Right ventricle myocardium inferior (tissue), 1 donor: ENCODE measurements at places on chromosomes 16 and 17. TPM values are rescaled to one million over a fixed set of nuclear protein-coding genes. Genes with fewer than 3 reads are reported as not detected.
A peak's percentile ranks its signal among the peaks of the same experiment; 100 is the strongest.

GRCh38 chr17:60902399-60902798, 224.7 kb downstream of the BCAS3 start:
- no peak for DNase-seq

CD300LG gene
- total RNA-seq = 16.6 TPM

AOC2 gene
- total RNA-seq = 0.43 TPM

TSNAXIP1 gene
- total RNA-seq = 0.41 TPM

MXRA7 gene
- 375 TPM for total RNA-seq

DNA sequence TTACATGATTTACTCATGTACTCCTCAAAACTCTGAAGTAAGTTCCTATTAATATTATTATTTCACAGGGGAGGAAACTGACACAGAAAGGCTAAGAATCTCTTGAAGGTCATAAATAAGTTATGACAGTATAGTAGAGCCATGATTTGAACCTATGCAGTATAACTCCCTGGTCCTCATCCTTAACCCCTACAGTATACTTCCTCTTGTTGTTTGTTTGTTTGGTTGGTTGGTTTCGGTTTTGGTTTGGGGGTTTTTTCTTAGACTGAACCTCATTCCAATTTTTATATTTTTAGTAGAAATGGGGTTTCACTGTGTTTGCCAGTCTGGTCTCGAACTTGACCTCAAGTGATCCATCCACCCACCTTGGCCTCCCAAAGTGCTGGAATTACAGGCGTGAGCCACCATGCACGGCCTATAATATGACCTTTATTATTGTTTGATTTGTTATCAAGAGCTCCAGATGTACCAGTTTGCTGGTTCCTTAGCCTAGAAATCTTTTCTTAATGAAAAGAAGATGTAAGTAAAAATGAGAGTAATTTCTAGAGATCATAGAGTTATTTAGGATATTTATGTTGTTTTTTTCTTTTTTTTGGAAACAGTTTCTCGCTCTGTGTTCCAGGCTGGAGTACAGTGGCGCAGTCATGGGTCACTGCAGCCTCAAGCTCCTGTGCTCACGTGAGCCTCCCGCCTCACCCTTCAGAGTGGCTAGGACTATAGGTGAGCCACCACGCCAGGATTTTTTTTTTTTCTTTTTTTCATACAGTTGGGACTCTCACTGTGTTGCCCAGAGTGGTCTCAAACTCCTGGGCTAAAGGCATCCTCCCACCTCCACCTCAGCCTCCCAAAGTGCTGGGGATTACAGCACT, 4.8 kb downstream of the PRR11 start:
- no peak for DNase-seq

DNA sequence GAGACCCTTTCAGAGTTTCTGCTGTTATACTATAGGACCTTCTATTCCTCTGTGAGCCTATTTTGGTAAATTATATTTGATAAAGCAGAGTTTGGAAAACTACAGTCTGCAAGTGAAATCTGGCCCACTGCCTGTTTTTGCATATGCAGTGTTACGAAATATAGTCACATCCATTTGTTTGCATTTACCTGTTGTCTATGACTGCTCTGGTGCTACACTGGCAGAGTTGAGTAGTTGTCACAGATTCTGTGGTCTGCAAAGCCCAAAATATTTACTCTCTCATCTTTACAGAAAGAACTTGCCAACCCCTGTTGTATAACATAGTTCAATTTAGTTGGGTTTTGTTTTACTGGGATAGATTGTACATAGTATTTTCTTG, 42.3 kb downstream of the TNRC6A start:
- no peak for DNase-seq

DNA sequence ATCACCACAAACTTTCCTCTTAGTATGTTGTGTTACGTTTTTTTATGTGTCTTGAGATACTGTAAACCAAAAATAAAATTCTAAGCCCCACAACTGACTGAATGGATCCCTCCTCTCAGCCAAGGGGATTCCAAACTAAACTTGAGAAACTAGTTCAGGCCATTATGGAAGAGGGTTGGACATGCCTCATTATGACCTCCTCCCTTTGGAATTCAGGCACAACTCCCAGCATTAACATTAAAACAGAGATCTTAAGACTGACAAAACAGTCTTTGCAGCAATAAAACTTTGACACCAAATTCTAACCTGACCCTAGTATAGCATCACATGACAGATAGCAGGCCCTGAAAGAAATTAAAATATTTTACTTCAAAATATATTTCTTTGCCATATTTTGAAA, 51.1 kb upstream of the SLC47A1 start:
- no peak for DNase-seq

MYH11 gene
- 17.9 TPM for total RNA-seq

DNA sequence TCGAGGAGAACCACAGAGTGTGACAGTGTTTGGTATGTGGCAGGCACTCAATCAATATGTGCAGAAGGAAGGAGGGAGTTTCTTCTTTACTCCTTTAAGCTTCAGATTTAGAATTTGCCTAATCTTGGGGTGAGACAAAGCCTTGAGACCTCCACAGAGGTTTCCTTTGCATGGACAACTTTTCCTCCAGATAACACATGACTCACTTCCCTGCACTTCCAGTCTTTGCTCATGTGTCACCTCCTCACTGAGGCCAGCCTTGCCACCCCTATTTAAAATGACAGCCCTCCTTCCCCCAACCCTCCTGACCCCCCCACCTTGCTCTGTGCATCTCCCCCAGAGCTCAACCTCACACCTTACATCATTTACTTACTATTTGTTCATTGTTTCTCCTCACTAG, 17.4 kb upstream of the NOS2 start:
- DNase-seq = no peak

DNA sequence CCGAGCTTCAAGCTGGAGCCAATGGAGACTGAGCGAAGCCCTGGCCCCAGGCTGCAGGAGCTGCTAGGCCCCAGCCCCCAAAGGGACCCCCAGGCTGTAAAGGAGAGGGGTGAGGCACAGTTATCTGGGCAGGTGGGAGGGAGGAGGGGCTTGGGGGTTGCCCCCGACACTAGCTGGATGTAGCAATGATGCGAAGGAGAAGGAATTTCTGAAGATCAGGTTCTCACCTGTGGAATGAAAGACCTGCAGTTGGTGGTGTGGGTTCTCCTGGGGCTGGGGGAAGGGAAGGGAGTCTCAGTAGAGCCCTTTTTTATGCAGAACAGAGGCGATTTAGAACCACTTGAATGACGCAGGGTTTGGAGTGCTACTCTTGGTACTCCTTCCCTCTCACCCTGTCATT, 1.8 kb downstream of the ZNF263 start:
- no peak for DNase-seq

RNF222 gene
- not detected for total RNA-seq

- DNase-seq = no peak
Observed at GRCh38 chr16:69553332-69553731, 12.4 kb upstream of the NFAT5 start.

SCARF1 gene
- 12.4 TPM for total RNA-seq

ADGRG1 gene
- total RNA-seq = 23.1 TPM

GRCh38 chr16:84048270-84048669, 5.7 kb upstream of the SLC38A8 start:
- DNase-seq = peak; percentile 34

KRT24 gene
- total RNA-seq = not detected

DNA sequence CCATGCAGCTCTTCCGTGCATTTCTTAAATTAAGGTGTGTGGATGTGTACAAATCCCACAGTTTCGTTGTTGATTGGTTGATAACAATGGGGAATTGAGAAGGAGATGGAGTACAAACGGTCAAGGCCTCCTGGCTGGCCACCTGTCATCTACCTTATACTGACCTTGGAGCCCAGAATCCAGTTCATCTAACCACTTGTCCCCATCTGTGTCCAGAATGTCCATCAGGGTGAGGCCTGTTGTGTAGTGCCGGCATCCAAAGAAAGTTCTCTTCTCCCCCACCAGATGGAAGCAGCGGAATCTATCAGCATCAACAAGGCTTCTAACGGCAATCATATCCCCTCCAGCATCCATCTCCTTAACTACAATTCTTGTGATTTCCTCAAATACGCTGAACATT, 1.5 kb downstream of the GSDMB start:
- no peak for DNase-seq

MYH2 gene
- total RNA-seq = not detected

DNA sequence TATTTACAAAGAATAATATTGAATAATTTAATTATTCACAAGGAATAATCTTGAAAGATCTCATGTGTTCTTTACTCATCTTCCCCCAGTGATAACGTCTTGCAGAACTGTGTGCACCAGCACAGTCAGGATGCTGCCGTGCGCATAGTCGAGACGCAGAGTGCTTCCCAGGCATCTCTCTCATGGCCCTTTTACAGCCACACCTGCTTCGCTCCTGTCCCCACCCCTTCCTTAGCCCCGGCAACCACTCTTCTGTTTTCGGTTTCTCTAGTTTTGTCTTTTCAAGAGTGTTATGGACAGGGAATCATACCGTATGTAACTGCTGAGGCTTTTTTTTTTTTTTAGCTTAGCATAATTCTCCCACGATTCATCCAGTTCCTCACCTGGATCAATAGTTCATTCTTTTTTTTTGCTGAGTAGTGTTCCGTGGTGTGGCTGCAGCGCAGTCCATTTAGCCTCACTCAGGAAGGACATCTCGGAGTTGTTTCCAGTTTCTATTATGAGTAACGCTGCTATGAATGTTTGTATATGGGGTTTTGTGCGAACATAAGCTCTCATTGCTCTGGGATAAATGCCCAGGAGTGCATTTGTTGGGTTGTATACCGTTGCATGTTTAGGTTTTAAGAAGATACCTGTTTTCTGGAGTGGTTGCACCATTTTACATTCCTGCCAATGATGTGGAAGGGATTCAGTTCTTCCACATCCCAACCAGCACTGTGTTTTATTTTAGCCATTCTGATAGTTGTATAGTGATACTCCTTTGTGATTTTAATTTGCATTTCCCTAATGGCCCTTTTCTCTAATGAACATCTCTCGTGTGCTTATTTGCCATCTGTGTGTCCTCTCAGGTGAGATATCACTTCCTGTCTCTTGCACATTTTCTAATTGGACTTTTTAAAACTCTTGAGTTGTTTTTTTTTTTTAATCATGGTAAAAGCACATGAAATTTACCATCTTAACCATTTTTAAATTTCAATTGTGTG, 47.6 kb downstream of the SEC14L1 start:
- no peak for DNase-seq

DNA sequence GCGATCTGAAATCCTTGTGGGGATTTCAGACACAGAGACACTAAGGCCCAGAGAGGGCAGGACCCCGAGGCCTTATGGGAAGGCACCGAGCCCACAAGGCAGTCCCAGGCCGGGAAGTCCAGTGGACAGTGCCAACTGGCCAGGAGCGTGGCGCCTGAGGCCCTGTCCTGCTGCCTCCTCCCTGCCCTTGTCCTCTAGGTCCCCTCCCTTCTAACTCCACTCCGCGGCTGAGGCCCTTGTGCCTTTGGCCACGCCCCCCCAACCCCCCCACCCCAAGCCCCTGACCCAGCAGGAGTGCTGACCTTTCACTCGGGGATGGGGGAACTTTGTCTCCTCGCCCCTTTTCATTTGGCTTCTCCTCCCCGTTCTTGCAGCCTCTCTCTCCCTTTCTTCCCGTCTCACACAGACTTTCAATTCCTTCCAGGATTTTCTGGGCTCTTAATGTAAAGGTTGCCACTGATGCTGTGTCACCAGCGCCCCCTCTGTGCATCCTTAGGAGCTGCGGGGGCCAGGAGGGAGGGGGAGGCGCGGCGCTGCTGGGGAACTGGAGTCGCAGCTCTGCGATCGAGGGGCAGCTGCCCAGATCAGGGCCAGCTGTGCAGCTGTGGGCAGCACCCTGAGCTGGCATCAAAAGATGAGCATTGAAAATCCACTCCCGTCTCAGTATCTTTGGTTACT, 29.1 kb downstream of the CRHR1 start:
- DNase-seq = no peak

DNA sequence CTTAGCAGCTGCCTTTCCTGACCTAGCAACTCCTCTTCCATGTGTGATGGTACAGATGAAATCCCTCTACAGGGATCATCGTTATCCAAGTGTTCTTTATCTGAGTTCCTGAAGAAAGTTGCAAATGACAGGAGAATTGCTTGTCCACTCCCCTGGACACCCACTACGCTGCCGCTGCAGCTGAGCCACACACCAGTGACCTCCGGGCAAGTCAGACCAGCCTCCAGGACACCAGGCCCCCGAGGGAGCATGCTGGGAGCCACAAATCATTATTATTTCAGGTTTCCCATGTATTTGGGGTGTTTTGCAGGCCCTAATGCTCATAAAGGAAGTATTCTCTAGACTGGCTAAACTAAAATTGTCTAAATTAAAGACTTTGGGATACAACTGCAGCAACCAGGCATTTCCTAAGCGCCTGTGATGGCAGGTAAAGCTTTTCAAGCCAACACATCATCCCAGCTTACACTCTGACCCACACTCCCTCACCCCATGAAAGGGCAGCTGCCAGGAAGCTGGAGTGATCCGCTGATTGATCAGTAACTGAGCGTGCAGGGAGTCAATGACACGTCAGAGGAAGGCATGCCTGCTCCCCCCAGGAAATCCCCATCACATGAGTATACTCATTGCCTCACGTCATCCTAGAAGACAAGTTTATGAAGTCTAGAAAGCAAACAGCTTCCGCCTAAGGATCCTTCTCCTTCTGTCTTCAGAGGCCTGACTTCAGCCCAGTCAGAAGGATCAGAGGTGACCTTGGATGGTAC, 14.4 kb downstream of the FA2H start:
- DNase-seq = no peak

DNA sequence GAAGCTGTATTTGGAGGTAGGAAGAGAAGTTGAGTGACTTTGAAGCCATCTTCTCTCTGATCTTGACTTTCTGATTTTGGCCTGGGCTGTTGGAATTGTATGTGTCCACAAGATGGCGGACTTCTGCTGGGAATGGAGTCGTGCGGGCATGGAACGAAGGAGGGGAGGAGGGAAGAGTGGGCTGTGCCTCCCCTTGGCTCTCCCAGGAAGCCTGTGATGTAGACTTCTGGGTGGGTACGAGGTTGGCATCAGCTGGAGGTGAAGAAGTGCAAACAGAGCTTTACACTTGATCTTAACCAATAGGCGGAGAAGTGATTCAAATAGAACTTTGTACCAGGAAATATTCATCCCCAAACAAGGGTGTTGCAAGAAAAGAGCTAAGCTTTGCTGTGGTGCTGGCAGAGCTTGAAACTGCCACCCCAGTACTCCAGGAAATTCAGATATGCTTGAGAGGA, 7.4 kb upstream of the TMEM220 start:
- DNase-seq = no peak

DNA sequence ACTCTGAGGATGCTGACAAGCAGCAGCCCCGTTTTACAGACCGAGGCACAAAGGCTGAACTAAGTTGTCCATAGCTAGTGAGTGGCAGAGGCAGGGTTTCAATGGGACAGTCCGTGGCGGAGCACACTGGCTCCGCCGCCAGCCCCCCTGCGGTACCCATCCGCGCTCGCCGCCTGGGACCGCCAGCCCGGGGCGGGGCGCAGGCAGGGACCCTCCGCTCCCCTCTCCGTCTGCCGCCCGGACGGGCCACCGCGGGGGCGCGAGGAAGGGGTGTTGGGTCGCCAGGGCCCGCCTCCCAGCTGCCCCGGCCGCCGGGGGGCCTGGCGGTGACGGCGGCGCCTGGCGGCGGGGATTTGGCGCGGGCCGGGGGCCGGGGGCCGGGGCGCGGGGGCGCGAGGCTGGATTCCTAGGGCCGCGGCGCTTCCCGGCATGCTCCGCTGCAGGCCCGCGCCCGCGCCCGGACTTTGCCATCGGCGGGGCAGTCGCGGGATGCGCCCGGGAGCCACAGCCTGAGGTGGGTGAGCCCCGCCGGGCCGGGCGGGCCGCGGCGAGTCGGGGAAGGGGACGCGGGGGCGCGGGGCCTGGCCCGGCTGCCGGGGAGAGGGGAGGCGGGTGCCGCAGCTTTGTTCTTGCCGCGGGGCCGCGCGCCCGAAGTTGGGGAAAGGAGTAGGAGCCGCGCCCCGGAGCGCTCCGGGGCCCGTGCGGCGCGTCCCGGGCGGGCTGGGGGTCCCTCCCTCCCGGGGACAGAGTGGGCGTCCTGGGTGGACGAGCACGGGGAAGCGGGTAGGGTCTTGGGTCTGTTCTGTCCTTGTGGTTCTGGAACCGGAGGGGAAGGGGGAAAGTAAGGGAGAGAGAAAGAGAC, at the start of gene TMEM98:
Gene TMEM98 (plus strand): TSS at position 430 of the 862 bp plus-strand sequence. CDS start 3,376 bp downstream, outside the sequence.
- peak; percentile 65 for DNase-seq
